Activated CD4-positive, alpha-beta T cell treated with anti-CD3 and anti-CD28 coated beads, Interleukin-2, amount 10 ng/mL, durations not matched to agents 7 days and 5 days (primary cell): ENCODE measurements at places on chromosomes 16 and 17. TPM values are rescaled to one million over a fixed set of nuclear protein-coding genes. Genes with fewer than 3 reads are reported as not detected.

DNA sequence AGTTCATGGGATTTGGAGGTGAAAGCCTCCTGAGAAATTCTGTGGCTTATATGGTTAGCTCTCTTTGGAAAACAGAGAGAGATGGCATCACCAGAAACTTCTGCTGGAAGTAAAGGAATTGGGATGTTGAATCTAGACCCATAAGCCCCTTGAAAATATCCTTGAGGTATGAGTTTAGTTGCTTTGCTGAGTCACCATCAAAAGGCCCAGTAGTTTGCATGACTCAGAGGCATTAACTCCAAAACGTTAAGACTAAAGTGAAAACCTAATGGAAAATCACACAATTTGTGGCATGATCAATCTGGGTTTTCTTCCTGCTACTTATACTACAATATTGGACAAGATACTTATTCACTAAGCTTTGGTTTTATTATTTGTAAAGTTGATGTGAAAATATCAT is 349.2 kb upstream of the SALL1 start:
- DNase-seq, result no peak

- peak; percentile 69 for DNase-seq
Measured at GRCh38 chr17:80991645-80992076, at the start of gene CHMP6. Gene CHMP6, plus strand, starts transcription at chr17:80991841. Its CDS starts 78 bp downstream, at chr17:80991919.

- no peak for DNase-seq
Measured at GRCh38 chr16:54236773-54237172, 49.8 kb downstream of the IRX3 start.

DNA sequence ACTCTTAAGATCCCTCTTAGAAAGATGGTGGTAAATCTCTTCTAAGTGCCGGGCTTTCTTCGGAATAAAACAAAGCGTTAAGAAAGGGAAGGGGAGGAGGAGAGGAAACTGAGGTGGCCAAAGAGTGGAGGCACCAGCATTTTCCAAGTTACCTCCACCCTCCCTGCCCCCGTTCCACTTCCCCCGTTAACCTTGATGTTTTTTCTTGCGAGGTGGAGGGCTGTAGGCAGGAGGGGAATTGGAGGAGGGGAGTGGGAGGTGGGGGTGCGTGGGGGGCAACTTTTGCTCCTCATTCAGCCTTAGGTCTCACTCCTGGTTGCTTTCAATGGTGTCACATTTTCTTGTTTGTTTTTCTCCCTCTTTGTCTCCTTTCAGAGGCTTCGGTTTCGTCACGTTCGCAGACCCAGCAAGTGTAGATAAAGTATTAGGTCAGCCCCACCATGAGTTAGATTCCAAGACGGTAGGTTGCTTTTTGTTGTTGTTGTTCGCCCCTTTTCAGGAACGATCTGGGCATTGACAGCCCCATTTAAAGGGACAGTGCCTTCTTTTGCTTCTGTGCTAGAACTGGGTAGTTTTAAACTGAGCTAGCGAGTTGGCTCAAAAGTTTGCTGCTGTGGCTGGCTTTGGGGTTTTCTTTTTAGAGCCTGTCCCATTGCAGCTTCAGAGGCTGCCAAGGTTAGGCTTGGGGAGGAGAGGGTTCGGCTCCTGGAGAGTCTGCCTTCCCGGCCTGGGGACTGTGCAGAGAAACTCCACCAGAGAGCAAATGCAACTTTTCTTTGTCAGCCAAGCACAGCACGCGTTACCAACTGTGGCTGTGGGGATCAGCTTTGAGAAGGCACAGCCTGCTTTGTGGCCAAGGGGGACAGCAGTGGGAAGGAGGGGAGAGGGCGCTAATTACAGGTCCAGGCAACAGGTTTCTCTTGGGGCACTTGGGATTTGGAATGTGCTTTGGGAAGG is 1.9 kb downstream of the MSI2 start:
- DNase-seq, result no peak

GRCh38 chr17:17641621-17642409 is 39.4 kb upstream of the RAI1 start:
- DNase-seq, result peak; percentile 87

GRCh38 chr16:60771138-60771537 is 1265.1 kb downstream of the CDH8 start:
- DNase-seq, result no peak

- DNase-seq, result peak; percentile 64
Measured at GRCh38 chr16:84647828-84648594, at the start of gene KLHL36. Gene KLHL36, plus strand, starts transcription at chr16:84648511. Its CDS starts 2,357 bp downstream, at chr16:84650868.

DNA sequence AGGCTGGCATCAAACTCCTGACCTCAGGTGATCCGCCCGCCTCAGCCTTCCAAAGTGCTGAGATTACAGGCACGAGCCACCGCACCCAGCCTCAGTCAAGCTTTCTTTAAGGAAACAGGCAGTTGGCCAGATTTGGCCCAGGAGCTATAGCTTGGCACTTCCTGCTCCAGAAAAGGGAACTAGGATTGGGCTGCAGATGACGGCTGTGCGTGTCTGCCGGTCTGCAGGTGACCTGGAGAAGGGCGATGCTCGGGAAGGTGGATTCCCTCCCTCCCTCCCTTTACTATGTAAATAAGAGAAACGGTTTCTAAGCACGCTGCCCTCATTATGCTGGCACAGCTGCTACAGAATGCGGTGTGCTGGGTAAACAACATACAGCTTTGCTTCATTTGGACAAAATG is 215.9 kb downstream of the RPTOR start:
- DNase-seq, result no peak

GRCh38 chr17:75808905-75809621 is 24.5 kb downstream of the UNK start:
- DNase-seq, result no peak

DNA sequence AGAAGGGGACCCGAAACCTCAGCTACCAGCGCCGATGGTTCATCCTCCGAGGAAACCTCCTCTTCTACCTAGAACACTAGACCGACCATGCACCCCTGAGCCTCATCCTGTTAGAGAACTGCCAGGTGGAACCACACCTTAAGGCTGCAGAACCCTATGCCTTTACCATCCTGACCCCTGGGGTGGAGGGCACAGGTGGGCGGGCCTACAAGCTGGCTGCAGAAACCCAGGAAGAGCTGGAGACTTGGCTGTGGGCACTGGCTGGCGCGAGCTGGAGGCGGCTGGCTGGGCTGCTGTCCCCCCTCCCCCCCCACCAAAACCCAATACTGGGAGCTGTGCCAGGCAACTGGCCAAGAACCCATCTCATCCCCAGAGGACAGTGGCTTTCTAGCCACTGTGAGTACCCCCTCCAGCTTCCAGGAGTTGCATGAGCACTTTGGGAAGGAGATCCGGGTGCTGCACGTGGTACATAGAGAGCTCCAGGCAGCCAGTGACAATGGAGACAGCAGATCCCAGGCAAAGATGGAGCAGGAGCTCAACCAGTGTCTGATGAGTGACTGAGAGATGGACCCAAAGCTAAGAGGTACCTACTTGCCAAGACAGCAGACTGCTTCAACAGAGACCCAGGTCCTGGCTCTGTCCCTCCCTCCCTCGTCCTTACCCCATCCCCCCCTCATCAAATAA is 1.4 kb upstream of the CD2BP2 start:
- DNase-seq, result no peak

DNA sequence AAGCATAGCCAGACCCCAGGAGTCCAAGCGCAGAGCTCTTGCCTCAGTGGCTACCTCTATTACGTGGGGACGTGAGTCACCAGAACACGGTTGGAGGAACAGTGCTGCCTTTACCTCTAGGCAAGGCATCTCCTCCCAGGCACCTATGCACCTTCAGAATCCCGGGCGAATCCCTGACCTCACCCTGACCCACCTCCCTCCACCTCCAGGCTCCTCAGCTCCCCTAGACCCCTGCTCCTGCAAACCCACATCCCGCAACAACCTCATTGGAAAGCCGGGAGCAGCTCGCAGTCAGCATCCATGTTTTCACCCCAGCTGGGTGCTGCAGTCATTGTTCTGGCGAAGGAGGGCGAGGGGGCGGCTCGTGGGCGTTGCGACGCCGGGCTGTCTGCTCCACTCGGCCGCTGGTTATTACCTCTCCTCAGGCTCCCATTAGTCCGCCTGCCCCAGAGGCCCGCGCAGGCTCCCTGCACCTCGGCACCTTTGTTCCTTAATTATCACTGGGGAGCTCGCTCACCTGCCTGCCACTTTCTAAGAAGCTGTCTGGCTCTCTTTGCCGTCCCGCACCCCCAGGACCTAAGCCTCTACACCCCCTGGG is 24.6 kb upstream of the DLX4 start:
- no peak for DNase-seq

- no peak for DNase-seq
Measured at GRCh38 chr17:36937959-36938565, 787 bp downstream of the LHX1 start.

DNA sequence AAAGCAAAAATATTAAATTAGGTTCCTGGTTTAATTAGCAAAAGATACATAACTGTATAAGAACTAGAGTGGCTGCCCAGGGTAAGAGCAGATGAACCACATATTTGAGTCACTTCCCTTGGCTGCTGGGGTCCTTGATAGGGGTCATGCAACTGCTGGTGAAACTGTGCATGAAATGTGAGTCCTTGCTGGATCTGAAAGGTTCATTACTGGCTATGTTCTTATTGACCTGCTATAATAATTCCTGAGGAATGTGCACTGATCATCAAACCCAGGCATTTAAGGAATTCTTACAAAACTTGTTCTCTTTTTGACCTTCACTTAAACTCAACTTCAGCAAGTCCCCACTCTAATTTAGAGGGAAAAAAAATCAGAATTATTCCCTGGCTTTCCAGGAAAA is 183.4 kb downstream of the ZNF18 start:
- DNase-seq, result no peak

DNA sequence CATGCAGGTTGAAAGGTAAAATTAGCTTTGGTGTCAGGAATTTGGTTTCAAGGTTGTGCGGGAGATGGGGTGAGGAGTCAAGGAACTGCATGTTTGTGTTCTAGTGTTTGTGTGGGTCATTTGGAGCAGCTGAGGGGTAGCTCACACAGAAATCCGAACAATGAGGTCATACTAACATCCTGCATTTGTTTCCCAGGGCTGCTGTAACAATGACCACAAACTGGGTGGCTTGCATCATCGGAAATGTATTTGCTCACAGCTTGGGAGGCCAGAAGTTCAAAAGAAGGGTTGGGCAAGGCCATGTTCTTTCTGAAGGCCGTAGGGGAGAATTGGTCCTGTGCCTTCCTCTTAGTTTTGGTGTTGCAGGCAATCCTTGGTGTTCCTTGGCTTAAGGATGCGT is 287.4 kb downstream of the HAPSTR1 start:
- no peak for DNase-seq

GALK1 gene
- total RNA-seq, result 44.7 TPM

CCDC144A gene
- total RNA-seq, result 6.6 TPM

CD7 gene
- total RNA-seq, result 285 TPM

CPNE7 gene
- 5.1 TPM for total RNA-seq

CA5A gene
- total RNA-seq, result not detected

TCAP gene
- 2.1 TPM for total RNA-seq

TNFRSF17 gene
- not detected for total RNA-seq
